ENCODE measurements at places on chromosomes 3 and 15.

GRCh38 chr3:54988838-54989630 is 61.2 kb upstream of the LRTM1 start:
- DNase-seq: no peak

- no peak for DNase-seq
These were observed 59.5 kb upstream of the HACD2 start for GRCh38 chr3:123644358-123644757.

GRCh38 chr3:66463054-66463631 is 37.7 kb downstream of the LRIG1 start:
- DNase-seq: no peak

DNA sequence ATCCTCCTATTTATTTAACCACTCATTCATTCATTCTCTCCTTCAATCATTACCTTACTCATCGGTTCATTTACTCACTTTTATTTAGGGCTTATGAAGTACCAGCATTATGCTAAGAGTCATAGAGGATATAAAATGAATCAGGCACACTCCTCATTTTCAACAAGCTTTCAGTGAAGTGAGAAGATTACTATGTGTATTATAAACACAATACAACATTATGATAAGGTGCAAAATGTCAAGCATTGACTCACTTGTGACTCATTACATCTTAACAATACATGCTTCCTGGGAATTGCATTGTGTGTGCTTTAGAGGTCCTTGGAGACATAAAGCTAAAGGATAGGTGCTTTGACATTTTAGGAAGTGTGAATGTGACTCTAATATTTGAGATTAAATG is 60.4 kb downstream of the PLAAT1 start:
- DNase-seq: no peak

GRCh38 chr3:129621626-129622225 is 15.2 kb upstream of the PLXND1 start:
- no peak for DNase-seq

DNA sequence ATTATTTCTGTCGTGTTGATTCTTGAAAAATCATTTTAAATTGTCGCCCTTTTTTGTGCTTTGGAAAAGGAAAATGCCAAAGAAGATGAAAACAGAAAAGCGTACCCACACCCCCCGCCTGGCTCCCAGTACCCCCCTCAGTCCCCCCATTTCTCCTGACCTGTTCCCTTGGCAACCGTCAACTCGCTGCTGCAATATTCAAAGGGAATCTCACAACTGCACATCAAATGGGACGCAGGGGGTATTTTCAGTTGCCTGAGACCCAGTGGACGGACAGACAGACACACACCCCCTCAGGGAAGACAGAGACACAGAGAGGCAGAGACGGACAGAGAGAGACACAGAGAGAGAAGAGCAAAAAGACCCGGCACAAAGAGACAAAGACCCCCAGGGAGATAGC is 83.5 kb upstream of the PRR20G start:
- no peak for DNase-seq

DNA sequence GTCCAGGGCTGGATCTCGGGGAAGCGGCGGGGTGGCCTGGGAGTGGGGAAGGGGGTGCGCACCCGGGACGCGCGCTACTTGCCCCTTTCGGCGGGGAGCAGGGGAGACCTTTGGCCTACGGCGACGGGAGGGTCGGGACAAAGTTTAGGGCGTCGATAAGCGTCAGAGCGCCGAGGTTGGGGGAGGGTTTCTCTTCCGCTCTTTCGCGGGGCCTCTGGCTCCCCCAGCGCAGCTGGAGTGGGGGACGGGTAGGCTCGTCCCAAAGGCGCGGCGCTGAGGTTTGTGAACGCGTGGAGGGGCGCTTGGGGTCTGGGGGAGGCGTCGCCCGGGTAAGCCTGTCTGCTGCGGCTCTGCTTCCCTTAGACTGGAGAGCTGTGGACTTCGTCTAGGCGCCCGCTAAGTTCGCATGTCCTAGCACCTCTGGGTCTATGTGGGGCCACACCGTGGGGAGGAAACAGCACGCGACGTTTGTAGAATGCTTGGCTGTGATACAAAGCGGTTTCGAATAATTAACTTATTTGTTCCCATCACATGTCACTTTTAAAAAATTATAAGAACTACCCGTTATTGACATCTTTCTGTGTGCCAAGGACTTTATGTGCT is 527 bp downstream of the B2M start:
- peak; percentile 55 for DNase-seq

GRCh38 chr3:135228201-135228600 is 433.1 kb downstream of the EPHB1 start:
- no peak for DNase-seq

DNA sequence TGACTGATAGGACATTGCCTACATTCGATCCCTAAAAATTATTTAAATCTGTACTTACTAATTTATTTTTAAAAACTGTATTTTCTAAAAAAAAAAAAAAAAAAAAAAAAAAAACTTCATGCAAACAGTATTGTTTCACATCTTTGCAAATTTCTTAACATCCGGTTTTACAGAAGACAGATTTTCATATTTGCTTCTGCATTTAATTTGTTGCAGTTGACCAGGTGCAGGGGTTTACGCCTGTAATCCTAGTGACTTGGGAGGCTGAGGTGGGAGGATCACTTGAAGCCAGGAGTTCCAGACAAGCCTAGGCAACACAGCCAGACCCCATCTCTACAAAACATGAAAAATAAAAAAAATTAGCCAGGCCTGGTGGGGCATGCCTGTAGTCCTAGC is 6.4 kb upstream of the NFKBIZ start:
- no peak for DNase-seq

DNA sequence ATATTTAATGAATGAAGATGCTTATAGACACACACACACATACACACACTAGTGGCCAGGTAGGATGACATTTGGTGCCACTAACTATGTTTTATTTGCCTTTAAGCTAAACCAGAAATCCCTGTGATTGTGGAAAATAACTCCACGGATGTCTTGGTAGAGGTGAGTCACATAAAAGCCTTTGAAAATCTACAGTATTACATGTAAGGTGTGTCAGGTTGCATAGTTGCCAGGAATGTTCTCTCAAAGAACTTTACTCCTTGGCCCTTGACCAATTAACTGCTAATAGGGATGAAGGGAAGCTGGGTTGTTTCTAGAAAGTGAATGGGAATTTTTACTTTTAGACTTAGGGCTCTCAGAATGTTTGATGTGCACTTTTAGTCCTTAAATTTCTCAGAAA is 9.9 kb downstream of the ZBED2 start:
- no peak for DNase-seq

- no peak for DNase-seq
These were observed 19.8 kb downstream of the GHRL start for GRCh38 chr3:10272977-10273376.

Data from effector memory CD4-positive, alpha-beta T cell (primary cell).